ENCODE measurements at places on chromosomes 1 and 21.

- no peak for DNase-seq
Observed at GRCh38 chr1:114224196-114224907, 70.7 kb upstream of the SYT6 start.

GRCh38 chr1:243718893-243719292 is 131.2 kb downstream of the AKT3 start:
- DNase-seq: no peak

GRCh38 chr1:95572962-95573361 is 339.0 kb downstream of the RWDD3 start:
- no peak for DNase-seq

GRCh38 chr1:5827516-5827915 is 164.7 kb downstream of the NPHP4 start:
- no peak for DNase-seq

- no peak for DNase-seq
Observed at GRCh38 chr1:2541619-2542245, 11.7 kb upstream of the HES5 start.

DNA sequence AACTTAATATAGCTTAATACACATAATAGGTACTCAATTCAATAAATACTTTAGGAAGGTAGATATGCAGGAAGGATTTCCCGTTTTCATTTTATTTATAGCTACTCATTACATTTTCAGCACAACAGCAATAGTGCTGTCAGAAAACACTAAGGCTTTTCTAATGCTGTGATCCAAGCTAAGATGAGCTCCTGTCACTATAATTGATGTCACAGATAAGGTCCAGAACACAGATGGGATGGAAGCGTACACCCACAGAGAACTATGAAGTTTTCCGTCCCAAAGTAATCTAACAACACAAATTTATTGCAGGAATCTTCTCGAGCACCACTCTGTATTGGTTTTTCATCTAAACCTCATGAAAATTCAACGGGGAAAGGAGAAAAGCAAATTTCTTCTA is 13.6 kb downstream of the AUNIP start:
- no peak for DNase-seq

- no peak for DNase-seq
Observed at GRCh38 chr1:37515185-37516034, 844 bp upstream of the MEAF6 start.

GRCh38 chr1:84960371-84960770 is 36.5 kb downstream of the MCOLN2 start:
- DNase-seq: no peak

GRCh38 chr1:24438423-24438901 is 22.9 kb downstream of the NIPAL3 start:
- no peak for DNase-seq

DNA sequence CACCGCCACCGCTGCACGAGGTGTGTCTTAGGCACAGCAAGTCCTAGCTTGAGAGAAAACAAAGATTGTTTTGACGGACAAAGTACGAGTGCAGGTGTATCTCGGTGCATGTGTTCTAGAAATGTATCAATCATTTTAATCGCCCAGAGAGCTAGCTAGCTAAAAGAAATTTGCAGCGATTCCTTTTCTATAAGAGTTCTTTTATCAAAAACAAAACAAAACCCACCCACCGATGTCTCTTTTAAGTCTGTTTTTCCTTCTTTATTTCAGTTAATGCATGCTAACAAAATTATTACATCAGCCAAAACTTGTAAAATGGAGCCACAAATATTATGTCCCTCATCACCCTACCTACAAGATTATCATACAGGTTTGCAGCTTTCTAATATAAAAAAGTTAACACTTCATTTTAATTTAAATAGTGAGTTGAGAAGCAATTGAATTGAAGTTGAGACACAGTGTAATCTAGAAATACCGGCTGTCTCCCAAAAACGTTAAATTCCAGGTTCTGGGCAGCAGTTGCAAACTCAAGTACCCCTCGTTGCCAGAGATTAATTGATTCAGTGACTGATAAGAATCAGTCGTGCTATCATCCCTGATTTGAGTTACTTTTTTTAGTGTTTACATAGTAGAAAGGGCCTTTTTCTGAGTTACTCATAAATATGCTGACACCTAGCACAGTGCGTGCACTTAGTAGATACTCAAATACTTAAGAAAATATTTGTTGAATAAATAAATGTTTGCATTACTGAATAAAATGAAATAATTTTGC is 1.5 kb upstream of the SYDE2 start:
- DNase-seq: no peak

GRCh38 chr1:26734501-26735058 is 38.8 kb downstream of the ARID1A start:
- no peak for DNase-seq

DNA sequence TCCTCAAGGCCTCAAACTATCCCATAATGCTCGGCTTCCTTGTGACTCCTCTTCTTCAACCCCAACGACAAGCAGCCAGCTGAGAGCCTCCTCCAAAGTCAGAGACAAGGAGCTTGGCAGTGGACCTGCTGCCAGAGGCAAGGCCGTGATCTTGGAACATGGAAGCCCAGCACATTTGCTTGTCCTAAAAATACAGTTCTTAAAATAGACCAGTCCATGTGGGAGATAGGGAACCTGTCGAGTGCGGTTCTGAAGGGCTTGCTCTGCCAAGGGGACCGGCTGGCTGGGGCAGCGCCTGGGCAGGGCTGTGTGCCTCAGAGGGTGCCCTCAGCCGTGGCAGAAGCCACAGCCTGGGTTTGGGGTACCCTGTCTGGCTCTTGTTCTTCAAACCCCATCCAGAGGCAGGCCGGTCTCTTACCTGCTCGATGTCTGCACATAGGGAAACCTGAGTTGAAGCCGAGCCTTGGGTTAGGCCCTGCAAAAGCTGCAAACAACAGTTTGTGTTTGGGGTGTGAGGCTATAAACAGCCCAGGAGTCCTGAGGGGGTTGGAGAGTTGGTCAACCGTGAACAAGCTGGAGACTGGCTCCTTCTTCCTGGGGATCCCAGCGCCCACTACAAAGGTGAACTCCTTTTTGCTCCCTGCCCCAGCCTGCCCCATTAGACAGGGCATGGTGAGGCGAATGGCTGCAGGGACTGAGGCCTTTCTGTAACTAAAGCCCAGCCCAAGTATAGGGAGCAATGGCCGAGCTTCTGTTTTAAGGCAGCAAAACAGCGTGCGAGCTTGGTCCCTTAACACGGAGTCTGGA is 228.8 kb downstream of the CAMTA1 start:
- DNase-seq: no peak
